ENCODE measurements at places on chromosomes 4 and X. TPM values are rescaled to one million over a fixed set of nuclear protein-coding genes. Genes with fewer than 3 reads are reported as not detected.
A peak's percentile ranks its signal among the peaks of the same experiment; 100 is the strongest.

Gene GLA
- 14.1 TPM for total RNA-seq

Gene VCX3A
- total RNA-seq = not detected

Gene HSD17B13
- 0.27 TPM for total RNA-seq

Gene MOSPD2
- 19.4 TPM for total RNA-seq

DNA sequence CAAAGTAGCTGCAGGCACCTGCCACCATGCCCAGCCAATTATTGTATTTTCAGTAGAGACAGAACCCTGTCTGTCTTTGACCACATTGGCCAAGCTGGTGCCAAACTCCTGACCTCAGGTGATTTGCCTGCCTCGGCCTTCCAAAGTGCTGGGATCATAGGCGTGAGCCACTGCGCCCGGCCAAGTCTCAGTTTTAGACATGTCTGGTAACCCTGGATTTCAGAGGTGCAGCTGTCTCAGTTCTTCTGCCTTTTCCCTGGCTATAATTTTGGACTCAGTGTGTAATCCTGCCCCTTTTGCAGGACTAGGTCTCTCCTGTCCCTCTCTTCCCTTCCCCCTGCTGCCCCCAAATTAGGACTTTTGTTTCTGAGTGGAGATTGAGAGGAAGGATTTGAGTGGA lies 46.6 kb downstream of the FAM193A start:
- DNase-seq = peak; percentile 39

GRCh38 chrX:123049071-123049625 lies 134.9 kb upstream of the GRIA3 start:
- DNase-seq = no peak

GRCh38 chr4:110830461-110830860 lies 207.6 kb upstream of the PITX2 start:
- no peak for DNase-seq

DNA sequence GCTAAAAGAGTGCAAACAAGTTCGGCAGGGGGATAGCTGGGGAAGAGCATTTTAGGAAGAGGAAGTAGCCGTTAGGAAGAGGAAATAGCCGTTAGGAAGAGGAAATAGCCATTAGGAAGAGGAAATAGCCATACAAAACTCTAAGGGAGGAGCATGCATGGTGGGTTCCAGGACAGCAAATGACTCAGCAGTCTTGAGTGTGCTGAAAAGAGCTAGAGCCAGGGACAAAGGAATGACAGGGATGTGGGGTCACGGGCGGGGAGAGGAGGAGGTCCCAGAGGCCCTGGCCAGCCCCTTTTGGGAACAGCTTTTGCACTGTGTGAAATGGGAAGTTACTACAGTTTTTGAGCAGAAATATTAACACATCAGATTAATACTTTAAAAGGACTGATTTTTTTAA lies 882.6 kb downstream of the TRIML1 start:
- DNase-seq = peak; percentile 77

- no peak for DNase-seq
Observed at GRCh38 chr4:141801558-141801957, 165.2 kb downstream of the IL15 start.

GRCh38 chrX:23509256-23509655 lies 158.0 kb upstream of the PRDX4 start:
- no peak for DNase-seq
